ENCODE measurements at places on chromosomes 7 and 10.

DNA sequence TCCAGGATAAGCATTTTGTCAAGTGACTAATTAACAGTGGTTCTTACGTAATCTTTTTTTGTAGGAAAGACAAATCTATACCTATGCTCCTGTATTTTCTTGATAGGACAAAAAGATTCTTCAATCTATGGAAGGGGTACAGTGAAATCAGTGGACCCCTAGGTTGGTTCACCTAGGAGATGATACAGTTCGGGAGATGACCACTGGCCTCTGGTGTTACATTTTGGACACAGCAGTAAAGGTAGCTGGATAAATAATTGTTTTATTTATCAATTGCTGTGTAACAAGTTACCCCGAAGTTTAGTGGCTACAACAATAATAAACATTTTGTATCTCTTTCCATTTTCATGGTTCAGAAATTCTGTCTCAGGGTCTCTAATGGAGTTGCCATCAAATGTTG is 288.2 kb upstream of the MAGI2 start:
- no peak for DNase-seq

DNA sequence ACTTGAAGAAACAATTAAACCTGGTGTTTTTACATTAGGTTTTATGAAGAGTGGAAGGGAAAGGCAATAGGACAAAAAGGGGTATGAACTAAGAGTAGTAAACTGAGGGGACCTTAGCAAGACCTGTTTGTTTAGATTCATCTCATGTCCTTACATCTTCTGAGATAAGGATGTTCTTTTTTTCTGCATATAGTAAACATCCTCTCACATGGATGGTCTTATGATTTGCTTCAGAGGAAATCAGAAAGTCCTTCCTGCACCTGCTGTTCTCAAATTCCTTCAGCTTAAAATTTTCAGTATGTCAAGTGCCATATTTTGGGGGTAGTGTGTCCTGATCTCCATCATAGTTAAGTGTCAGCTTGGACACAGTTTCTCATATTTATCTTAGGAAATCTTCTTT is 232.6 kb downstream of the ADK start:
- no peak for DNase-seq

DNA sequence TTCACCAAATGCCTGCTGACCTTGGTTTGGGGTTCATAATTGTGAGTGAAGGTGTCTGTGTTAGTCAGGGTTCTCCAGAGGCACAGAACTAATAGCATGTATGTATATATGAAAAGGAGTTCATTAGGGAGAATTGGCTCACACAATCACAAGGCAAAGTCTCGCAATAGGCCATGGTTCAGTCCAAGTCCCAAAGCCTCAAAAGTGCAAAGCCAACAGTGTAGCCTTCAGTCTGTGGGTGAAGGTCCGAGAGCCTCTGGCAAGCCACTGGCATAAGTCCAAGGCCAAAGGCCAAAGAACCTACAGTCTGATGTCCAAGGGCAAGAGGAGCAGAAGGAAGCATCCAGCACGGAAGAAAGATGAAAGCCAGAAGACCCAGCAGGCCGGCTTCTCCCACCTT is 257.6 kb upstream of the SHH start:
- no peak for DNase-seq

DNA sequence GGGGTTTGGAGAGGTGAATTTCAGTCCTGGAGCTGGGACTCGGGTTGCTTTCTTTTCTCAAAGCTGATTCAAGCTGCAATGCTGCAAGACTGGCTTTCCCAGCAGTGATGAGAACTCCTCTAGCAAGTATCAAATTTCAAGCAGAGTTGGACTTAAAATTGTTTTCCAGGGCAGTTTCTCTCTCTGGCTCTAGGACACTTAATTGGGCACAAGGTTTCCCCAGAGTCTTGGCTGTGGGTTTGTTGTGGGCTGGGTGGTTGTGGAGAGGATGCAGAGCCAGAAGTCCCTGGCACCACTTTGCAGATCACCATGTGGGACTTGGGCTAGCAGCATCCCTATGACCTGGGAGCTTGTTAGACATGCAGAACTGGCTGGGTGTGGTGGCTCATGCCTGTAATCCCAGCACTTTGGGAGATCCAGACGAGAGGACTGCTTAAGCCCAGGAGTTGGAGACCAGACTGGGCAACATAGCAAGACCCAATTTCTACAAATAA is 16.8 kb downstream of the AKR1B15 start:
- no peak for DNase-seq

- DNase-seq, result no peak
These were observed 3.9 kb downstream of the DCLRE1A start for GRCh38 chr10:113849946-113850345.

DNA sequence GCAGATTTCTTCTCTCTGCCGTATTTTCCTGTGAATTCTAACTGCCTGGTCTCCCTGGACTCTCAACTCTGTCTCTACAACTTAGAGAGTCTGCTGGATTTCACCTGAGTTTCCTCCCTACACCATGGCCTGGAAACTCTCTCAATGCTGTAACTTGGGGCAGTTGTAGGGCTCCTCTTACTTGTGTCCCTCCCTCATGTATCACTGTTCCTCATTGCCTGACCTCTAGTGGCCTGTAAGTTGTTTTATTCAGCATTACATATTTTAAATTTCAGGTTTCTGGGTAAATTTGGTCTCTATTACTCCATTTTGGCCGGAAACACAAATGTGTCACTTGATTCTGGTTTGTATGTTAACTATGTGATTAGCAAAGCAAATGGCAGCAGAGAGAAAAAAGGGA is 70.9 kb downstream of the DYNC1I1 start:
- DNase-seq, result no peak

DNA sequence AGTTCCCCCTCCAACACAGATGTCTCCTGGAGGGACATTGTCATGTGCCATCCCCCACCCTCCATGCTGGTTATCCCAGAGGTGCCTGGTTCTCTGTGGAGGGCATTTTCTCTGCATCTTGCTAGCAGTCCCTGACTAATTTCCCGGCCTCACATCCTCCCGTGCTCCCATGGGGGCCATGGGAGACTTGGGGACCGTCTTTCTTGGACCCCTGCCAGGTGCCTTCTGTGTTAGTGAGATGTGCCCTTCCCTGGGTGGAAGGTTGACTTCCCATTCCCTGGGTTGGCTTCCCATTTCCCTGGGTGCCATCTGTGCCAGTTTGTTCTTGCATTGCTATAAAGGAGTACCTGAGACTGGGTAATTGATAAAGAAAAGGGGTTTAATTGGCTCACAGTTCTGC is 22.5 kb upstream of the GNA12 start:
- DNase-seq, result no peak

- DNase-seq, result no peak
These were observed 634.2 kb upstream of the AUTS2 start for GRCh38 chr7:68964060-68964459.

DNA sequence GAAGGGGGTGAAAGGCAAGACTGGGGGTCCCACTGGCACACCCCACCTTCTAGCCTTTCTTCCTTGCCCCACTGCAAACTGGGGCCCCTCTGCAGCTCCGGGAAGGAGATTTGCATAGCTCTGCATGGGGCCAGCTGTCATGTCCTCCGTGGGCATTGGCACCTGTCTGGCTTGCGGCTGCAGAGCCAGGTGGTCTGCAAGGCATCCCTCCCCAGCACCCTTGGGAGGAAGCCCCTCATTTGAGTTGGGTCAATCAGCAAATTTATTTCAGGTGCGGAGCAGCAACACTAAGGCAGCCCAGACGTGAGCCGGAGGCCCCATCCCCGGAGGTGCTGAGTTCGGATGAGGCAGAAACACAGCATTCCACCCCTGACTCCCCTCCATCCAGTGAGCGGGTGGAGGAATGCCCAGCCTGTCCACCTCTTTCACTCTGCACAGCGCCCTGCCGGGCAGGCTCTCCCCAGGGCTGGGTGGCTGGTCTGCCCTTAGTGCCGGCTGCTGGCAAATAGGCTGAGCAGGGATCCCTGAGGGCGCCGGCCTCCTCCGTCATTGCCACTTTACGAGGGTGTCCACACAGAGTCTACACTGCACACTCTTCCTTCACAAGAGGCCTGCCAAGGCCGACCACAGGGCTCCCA is 143.2 kb downstream of the TCERG1L start:
- DNase-seq, result no peak

DNA sequence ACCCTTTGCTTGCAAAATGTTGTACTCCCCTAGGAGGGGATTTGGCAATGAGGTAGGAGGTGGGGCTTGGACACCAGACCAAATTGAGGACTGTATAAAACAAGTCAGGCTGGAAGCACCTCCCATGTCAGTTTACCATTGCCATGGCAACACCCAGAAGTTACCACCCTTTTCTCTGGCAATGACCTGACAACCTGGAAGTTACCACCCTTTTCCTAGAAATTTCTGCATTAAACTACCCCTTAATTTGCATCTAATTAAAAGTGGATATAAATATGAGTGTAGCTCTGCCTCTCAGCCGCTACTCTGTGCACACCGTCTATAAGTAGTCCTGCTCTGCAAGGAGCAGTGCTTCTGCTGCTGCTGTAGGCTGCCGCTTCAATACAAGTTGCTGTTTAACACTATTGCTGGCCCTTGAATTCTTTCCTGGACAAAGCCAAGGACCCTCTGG is 7.8 kb upstream of the BLNK start:
- DNase-seq, result no peak

DNA sequence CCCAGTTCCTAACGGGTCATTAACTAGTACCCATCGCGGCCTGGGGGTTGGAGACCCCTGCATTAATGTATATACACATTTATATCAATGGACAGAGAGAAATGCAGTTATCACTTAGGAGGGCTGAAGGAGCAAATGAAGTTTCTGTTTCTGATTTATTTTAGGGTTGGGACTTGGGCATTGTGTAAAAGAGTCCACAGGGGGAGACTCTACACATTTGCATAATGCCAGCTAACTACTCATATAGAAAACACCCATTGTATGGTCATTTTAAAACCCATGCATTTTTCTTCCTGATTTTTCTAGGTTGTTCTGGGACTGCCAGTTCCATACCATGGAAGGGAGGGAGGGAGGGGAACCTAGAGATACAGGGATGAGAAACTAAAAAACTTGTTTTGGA is 23.5 kb downstream of the BCCIP start:
- no peak for DNase-seq

DNA sequence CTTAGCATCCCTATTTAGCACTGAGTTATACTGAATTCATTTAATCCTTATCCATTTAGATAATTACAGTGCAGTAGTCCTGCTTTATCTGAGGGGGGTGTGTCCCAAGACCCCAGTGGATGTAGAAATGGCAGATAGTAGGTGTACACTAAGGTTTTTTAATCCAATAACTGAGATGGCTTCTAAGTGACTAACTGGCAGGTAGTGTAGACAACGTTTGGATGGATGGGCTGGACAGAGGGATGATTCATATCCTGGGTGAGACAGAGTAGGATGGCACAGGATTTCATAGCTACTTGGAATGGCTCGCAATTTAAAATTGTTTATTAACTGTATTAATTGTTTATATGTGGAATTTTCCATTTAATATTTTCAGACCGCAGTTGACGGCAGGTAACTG is 295.6 kb downstream of the CCDC3 start:
- DNase-seq, result no peak

GRCh38 chr7:42233171-42233570 is 3.8 kb downstream of the GLI3 start:
- DNase-seq, result no peak

DNA sequence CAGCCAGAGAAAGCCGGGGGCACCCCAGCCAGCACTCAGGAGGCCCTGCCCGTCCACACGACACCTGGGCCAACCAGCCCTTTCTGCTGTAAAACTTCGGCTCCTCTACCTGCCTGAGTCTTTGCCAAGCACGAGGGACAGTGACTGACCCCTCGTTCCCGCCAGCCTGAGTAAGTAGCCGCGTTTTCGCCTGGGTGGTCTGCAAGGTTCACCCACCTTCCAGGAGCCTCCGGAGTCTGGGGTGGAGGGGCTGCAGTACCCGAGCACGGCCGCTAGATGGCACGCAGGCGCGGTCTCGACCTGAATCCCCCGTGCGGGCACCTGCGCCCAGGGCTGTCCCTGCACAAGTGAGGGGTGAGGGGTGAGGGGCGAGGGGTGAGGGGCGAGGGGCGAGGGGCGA is 192.7 kb downstream of the PTPRN2 start:
- DNase-seq, result no peak

DNA sequence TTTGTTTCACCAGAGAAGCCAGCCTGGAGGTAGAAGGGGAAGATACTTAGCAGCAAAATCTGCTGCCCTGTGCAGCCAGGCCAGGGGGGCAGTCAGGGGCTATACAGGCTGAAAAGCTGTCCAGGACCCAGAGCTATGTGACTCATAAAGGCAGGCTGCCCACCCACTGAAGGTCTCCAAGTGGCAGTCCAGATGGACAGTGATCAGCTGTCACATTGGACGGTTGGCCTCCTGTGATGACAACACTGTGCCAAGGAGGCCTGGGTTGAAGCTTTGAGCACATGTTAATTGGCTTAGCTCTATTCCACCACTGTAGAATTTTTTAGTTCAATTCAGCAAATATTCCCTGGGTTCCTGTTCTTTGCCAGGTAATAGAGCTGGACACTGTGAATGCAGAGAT is 577.3 kb upstream of the GALNT17 start:
- DNase-seq, result no peak

GRCh38 chr7:901041-901387 is 24.7 kb downstream of the GET4 start:
- DNase-seq, result no peak

- DNase-seq, result no peak
These were observed 117.5 kb downstream of the NRF1 start for GRCh38 chr7:129728875-129729467.

- DNase-seq, result no peak
These were observed 76.9 kb downstream of the SHOC2 start for GRCh38 chr10:110996256-110996655.

- no peak for DNase-seq
These were observed 10.1 kb downstream of the CHN2 start for GRCh38 chr7:29204491-29205272.

GRCh38 chr10:126063353-126063791 is 167.0 kb downstream of the FANK1 start:
- DNase-seq, result no peak

DNA sequence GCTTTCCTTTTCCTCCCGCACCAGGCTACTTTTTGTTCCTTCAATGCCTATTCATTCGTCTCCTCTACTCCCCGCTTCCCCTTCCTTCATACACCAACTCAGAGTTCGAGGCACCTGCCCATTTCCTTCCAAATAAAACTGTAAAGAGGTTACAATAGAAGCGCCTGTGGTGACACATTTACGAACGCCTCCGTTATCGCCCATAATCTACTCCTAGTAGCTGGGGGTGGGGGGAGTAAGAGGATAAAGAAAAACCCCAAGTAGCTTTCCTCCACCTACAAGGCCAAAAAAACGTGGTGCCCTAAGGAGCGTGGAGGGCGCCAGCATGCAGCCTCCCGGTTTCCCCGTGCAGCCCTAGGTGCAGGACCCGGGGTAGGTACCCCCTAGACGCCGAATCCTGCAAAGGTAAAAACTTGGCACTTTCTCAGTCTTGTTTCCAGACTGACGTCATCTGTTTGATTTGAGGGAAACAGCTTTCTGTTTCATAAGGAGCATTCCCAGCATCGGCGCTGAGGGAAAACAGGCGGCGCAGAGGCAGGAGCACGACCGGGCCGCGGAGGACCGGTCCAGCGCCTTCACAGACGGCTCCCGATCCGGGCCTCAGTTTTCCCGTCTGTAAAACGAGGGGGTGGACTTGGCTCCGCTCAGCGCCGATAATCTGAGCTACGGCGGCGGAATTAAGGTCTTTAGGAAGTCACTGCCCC is 922 bp downstream of the PPA1 start:
- no peak for DNase-seq

- DNase-seq, result no peak
These were observed 600.4 kb downstream of the KCNMA1 start for GRCh38 chr10:77036993-77037734.

All from amygdala (tissue), 56 donors.